DMS79 treated with DMSO at 0.1 percent for 48 hours (cell line): ENCODE measurements at places on chromosomes 16 and 17.
A peak's percentile ranks its signal among the peaks of the same experiment; 100 is the strongest.

DNA sequence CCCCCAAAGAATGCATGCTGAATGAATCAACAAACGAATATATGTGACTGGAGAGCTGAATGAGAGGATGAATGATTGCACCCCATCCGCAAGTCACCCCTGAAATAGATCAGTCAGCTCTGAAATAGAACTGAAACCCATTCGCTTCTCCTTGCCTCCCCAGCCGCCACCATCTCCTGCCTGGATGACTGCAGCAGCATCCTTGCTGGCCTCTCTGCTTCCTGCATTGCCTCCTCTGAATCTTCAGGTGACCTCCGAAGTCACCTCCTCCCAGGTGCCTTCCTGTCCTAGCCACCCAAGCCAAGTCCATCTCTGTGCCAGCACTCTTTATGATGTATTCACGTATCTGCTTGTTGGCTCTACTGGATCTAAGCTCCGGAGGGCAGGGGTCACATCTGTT is 288.3 kb downstream of the CPPED1 start:
- DNase-seq, result no peak

- peak; percentile 47 for DNase-seq
Measured at GRCh38 chr16:85554114-85554888, 58.8 kb upstream of the GSE1 start.

GRCh38 chr17:596763-597644 is 117.6 kb downstream of the VPS53 start:
- DNase-seq, result no peak

DNA sequence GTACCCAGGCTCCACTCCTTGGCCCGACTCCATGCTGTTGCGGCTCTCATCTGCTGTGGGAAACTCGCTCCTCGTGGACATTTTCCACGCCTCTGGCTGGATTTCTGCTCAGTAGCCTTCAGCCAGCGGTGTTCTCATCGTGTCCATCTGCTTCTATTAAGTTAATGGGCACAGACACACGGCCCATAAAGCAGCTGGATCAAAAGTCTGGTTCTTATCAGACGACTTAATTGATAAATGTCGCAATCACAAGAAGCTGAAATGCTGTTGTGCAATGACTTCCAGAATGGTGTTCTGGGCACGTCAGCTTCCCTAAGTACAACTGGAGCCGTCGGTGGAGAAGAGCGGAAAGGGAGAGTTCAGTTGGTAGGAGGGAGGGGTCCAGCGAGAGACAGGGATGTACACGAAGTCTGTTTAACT is 211.7 kb upstream of the CHMP6 start:
- no peak for DNase-seq

DNA sequence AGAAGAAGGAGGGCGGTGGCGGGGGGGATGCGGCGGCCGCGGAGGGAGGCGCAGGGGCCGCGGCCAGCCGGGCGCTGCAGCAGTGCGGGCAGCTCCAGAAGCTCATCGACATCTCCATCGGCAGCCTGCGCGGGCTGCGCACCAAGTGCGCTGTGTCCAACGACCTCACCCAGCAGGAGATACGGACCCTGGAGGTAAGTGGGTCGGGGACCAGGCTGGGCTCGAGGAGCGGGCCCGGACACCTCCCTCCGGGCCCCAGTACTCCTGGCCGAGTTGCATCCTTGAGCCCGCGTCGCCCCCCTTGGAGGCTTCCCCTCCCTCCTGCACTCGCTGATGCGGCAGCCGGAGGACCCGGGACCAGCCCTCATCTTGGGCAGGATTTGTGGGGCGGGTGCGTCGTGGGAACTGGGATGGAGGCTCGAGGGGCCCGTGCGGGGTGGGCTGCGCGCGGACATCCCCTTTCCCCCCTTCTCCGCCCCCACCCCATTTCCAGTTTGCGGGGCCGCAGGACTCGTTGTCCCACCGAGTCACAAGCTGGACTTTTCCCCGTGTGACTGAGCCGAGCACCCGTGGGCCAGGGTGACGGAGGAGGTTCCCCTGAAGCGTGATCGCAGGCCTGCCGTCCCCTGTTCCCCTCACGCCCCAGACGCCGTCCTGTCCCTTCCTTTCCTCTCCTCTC is 572 bp downstream of the KSR1 start:
- DNase-seq, result no peak

- DNase-seq, result no peak
Measured at GRCh38 chr17:10217916-10218315, 19.5 kb upstream of the GAS7 start.
